Diencephalon (tissue), 1 donor: ENCODE measurements at places on chromosomes 12 and 14. TPM values are rescaled to one million over a fixed set of nuclear protein-coding genes. Genes with fewer than 3 reads are reported as not detected.

Gene L2HGDH
- 15.7 TPM for total RNA-seq

Gene MRPL51
- total RNA-seq: 33.0 TPM

Gene GPD1
- total RNA-seq: 12.2 TPM

Gene RHOJ
- total RNA-seq: 7.2 TPM

Gene CAPZA3
- total RNA-seq: not detected

Gene INTS13
- 33.4 TPM for total RNA-seq

Gene IFT43
- total RNA-seq: 26.8 TPM

Gene C12orf54
- total RNA-seq: not detected

Gene EPYC
- not detected for total RNA-seq

Gene DCN
- 39.4 TPM for total RNA-seq

Gene KIF26A
- 9.2 TPM for total RNA-seq

Gene APPL2
- 42.7 TPM for total RNA-seq

Gene TMEM30B
- total RNA-seq: 0.23 TPM

Gene MGST1
- 14.5 TPM for total RNA-seq

Gene CCDC38
- total RNA-seq: not detected

Gene PLCZ1
- total RNA-seq: 2.3 TPM

Gene DDIT3
- 8.5 TPM for total RNA-seq

Gene ARHGAP9
- 2.1 TPM for total RNA-seq

Gene CCDC196
- not detected for total RNA-seq

Gene CAPS2
- 19.1 TPM for total RNA-seq

Gene PPP1R13B
- 18.9 TPM for total RNA-seq

Gene FSCB
- total RNA-seq: not detected

Gene NTN4
- total RNA-seq: 16.4 TPM

Gene BDKRB1
- not detected for total RNA-seq

Gene IL22
- not detected for total RNA-seq

Gene SLC25A47
- total RNA-seq: not detected

Gene PPP4R4
- 11.8 TPM for total RNA-seq

Gene STAC3
- 1.4 TPM for total RNA-seq

Gene NELL2
- 462 TPM for total RNA-seq

Gene RIN3
- total RNA-seq: 0.23 TPM

Gene GPR65
- total RNA-seq: 0.23 TPM

Gene ANKS1B
- 298 TPM for total RNA-seq

Gene SERPINA5
- total RNA-seq: 0.69 TPM

Gene OTOGL
- 0.46 TPM for total RNA-seq

Gene KRT79
- total RNA-seq: not detected

Gene GPR84
- total RNA-seq: 0.23 TPM

Gene AQP2
- not detected for total RNA-seq

Gene FAIM2
- 59.1 TPM for total RNA-seq

Gene BEGAIN
- 10.1 TPM for total RNA-seq

Gene THTPA
- total RNA-seq: 14.1 TPM

Gene TAC3
- total RNA-seq: 5.1 TPM

Gene FERMT2
- total RNA-seq: 76.4 TPM

Gene KITLG
- total RNA-seq: 378 TPM

Gene NANOG
- total RNA-seq: not detected

Gene BCL11B
- 81.0 TPM for total RNA-seq
